ENCODE measurements at places on chromosomes 13 and 19.
A peak's percentile ranks its signal among the peaks of the same experiment; 100 is the strongest.

GRCh38 chr13:110106726-110107125 is 200.2 kb downstream of the COL4A1 start:
- peak; percentile 19 for DNase-seq

DNA sequence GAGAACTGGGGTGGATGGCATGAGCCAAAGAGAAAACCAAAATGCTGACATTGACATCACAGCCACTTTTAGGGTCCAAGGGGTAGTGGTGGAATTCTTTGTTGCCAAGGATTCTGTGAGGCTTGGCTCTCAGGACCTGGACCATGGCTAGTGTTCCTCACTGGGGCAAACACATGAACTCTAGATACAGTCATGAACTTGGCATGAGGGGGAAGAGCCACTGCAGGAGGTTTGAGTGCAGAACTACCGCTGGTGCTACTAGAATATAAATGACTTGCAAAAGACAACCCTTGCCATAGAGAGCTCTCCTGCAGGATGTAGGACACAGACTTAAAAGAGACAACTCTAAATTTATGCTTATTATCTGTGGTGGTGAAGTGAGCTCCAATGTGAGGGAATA is 29.8 kb upstream of the FRY start:
- DNase-seq: no peak

- no peak for DNase-seq
Measured at GRCh38 chr13:23660249-23660648, 90.0 kb downstream of the TNFRSF19 start.

DNA sequence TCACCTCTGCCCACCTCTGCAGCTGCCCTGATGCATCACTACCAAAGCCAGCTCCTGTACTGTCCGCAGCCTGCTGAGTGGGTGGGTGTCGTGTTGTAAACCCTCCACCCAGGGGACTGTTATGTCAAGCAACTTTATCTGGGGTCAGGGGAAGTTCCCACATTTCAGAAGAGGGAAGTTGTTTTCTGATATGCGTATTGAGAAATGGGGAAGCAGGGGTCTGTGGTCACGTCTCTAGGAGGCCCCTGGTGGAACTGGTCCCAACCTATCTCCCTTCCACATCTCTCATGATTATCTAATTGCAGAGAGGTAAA is 31.2 kb downstream of the CLEC17A start:
- DNase-seq: no peak

DNA sequence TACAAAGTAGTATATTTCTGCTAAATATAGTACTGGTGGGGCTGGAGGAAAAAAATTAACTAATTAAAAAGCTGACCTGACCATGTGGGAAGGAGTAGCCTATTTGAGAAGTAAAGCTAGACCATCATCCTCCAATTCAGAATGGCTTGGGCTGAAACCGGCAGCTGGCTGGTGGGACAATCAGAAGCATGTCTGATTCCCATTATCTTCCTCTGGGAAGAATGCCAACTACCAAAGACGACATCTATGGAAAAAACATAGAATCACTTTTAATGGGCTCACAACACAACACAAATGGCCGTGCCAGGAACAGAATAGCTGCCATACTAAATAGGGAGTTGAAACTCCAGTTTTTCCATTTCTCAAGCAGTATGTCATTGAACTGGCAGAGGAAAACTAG is 120.4 kb upstream of the FREM2 start:
- no peak for DNase-seq

Measured in midbrain (tissue), 1 donor.